ENCODE measurements at places on chromosomes 13 and 19. TPM values are rescaled to one million over a fixed set of nuclear protein-coding genes. Genes with fewer than 3 reads are reported as not detected.

The ABCA7 gene
- 19.9 TPM for total RNA-seq

The LRRC63 gene
- total RNA-seq, result 0.19 TPM

The RFXANK gene
- 51.1 TPM for total RNA-seq

DNA sequence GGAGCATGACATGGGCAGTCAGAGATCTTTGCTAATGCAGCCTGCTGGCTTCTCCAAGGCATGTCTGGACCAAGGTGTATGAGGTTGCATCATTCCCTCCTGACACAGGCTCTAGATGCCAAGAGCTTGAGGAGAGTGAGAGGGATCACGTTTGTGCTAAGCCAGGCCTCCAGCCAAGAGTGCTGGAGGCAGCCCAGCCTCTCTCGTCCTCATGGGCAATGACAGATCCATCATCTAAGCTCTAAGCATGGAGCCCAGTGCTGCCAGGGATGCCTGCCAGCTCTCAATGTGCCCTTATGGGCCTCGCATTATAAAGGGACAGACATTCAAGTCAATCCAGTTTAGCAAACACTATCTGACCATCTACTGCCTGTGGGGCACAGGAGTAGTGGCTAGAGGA is 136.3 kb upstream of the VSTM2B start:
- DNase-seq, result no peak

GRCh38 chr19:947707-948539 is 22.1 kb downstream of the ARID3A start:
- no peak for DNase-seq

DNA sequence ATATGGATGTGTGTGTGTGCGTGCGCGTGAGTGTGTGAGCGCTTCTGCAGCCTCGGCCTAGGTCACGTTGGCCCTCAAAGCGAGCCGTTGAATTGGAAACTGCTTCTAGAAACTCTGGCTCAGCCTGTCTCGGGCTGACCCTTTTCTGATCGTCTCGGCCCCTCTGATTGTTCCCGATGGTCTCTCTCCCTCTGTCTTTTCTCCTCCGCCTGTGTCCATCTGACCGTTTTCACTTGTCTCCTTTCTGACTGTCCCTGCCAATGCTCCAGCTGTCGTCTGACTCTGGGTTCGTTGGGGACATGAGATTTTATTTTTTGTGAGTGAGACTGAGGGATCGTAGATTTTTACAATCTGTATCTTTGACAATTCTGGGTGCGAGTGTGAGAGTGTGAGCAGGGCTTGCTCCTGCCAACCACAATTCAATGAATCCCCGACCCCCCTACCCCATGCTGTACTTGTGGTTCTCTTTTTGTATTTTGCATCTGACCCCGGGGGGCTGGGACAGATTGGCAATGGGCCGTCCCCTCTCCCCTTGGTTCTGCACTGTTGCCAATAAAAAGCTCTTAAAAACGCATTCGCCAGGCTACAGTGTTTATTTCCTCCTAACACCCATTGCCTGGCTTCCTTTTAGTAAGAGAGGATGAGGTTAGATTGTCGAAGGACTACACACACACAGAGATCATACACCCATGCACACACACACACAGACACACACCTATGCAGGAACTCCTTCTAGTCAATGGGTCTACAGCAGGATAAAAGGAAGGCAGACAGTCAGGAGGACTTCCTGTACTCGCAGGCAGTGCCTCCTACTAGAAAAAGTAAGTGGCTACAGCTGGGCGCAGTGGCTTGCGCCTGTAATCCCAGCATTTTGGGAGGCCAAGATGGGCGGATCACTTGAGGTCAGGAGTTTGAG is 7.1 kb downstream of the FOSB start:
- DNase-seq, result no peak

GRCh38 chr13:25143706-25144105 is 28.4 kb downstream of the AMER2 start:
- no peak for DNase-seq

GRCh38 chr19:6730153-6730804 is 7.1 kb downstream of the GPR108 start:
- DNase-seq, result no peak

GRCh38 chr13:64538711-64539110 is 2691.4 kb downstream of the PCDH9 start:
- no peak for DNase-seq

GRCh38 chr13:108060111-108060510 is 155.2 kb downstream of the LIG4 start:
- no peak for DNase-seq

GRCh38 chr13:34172048-34172447 is 354.1 kb downstream of the RFC3 start:
- DNase-seq, result no peak

DNA sequence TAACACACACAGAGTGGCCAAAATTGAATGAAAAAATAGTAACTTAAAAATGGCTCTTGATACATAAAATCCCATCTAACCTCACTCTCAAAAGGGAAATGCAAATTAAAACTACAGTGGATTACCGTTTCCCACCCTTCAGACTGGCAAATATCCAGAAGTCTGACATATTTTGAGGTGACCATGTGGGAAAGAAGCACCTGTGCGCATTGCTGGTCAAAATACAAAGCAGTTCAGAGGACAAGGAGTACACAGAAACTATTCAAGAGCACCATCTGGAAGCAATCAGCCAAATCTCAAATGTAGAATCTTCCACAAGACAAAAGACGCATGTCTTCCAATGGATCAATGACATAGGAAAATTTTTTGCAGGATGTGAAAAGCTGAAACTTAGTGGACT is 23.2 kb downstream of the NALCN start:
- DNase-seq, result no peak

- DNase-seq, result no peak
Measured at GRCh38 chr19:16470541-16470910, 1.2 kb downstream of the EPS15L1 start.

DNA sequence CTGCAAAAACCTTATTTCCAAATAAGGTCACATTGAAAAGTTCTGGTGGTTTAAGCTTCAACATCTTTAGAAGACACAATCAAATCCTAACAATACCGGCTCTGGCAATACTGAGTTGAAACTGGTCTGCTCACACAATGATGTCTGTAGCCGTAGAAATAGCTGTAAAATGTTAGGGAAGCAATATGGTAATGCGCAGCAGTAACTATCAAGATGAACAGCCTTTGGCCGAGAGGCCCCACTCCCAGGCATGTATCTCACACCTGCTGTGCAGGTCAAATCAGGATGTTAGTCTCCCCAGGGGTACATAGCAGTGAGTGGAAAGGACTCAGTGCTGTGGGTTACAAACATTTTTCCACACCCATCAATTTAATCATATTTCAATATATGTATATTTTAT is 207.1 kb downstream of the KATNAL1 start:
- no peak for DNase-seq

DNA sequence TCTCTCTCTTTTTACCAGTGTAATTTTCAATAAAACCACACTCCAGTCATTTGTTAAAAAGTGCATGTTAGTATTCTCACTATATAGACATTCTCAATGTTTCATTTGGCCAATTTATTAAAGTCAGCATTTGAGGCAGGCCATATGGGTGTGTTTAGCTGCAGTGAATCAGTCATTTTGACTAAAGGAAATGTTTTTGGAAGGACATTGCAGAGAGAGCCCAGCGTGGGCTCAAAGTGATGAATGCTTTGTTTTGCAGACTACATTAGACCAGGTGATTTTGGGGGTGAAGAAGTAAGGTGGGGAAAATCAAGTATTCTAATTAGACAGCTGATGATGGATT is 116.7 kb downstream of the POSTN start:
- no peak for DNase-seq
